ENCODE measurements at places on chromosomes 12 and 14.
A peak's percentile ranks its signal among the peaks of the same experiment; 100 is the strongest.

GRCh38 chr14:51203881-51204280, 36.2 kb upstream of the TMX1 start:
- DNase-seq, result no peak

- no peak for DNase-seq
Observed at GRCh38 chr12:120479458-120479857, 9.9 kb upstream of the SRSF9 start.

GRCh38 chr14:20601522-20601921, 10.3 kb upstream of the RNASE12 start:
- DNase-seq, result no peak

GRCh38 chr12:124730455-124730932, 133.2 kb downstream of the SCARB1 start:
- no peak for DNase-seq

GRCh38 chr14:21145437-21145836, 10.4 kb downstream of the OR5AU1 start:
- no peak for DNase-seq

DNA sequence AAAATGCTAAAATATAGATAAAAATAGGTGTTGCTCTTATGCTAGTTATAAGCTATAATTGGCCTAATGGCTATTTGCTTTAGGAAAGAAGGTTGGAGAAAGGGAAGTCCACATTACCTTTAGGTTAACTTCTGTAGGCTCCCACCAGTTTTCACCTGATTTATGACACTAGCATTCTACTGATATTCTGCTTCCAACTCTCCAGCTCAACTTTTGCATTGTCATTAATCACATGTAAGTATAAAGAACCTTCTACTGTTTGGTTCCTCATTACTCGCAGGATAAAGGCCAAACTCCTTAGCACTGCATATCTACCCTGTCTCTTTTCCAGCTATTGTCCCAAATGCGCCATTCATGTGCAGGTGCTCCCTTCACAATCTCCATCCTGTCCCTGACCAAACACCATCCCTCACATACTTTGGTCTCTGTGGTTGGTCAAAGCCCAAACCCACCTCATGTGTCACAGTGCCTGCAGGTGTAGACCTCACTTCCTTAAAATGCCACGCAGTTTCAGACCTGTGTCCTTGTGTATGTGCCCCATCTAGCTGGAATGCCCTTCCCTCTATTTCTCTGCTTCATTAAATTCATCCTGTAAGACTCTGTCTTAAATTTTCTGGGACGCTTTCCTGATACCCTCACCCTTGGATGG, 3.3 kb downstream of the DDHD1 start:
- DNase-seq, result no peak

DNA sequence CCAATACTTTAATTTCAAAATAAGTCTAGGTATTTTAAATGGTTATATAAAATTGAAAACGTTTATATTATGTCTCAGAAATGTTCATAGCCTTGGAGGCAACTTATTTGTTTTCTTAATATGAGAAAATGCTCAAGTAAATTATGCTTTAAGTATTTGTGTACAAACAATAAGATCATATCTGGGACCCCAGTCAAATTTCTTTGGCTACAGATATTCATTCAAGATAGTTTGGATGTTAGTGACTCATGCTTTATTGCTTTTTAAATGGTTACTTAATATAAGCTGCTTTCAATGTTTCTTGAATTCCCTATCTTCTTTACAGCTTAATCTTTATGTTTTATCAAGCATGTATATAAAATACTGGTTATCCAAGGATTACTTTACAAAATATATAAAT, 291.3 kb downstream of the KCNC2 start:
- no peak for DNase-seq

- DNase-seq, result peak; percentile 54
Observed at GRCh38 chr12:6869049-6870021, 2.0 kb downstream of the TPI1 start.

GRCh38 chr12:100737168-100737567, 57.4 kb upstream of the ANO4 start:
- DNase-seq, result no peak

DNA sequence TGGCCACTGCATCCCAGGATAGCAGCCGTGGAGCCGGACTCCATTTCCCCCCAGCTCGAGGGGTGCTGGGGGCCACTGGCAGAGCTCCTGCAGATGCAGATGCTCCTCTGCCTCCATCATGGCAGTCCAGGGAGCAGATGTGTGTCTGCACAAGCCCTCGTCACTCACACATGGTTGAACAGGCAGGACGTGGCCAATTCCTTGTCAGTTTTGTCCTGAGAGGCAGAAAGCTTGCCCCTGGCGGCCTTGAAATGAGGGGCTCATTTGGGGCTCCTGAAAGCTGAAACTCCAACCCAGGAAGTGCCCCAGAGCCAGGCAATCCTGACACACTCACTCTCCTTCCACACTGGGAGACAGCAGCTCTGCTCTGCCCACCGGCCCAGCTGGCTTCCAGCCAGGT, 100.9 kb upstream of the C14orf180 start:
- DNase-seq, result no peak

- DNase-seq, result no peak
Observed at GRCh38 chr14:74720526-74720925, 7.6 kb downstream of the FCF1 start.

DNA sequence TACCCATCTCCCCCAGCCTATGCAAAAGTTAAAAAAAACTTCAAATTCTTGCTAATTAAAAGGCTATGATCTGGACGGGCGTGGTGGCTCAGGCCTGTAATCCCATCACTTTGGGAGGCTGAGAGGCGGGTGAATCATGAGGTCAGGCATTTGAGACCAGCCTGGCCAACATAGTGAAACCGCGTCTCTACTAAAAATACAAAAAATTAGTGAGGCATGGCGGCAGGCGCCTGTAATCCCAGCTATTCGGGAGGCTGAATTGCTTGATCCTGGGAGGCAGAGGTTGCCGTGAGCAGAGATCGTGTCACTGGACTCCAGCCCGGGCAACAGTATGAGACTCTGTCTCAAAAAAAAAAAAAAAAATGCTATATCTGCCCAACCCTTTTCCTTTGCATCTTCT, 925.4 kb downstream of the GALC start:
- no peak for DNase-seq

DNA sequence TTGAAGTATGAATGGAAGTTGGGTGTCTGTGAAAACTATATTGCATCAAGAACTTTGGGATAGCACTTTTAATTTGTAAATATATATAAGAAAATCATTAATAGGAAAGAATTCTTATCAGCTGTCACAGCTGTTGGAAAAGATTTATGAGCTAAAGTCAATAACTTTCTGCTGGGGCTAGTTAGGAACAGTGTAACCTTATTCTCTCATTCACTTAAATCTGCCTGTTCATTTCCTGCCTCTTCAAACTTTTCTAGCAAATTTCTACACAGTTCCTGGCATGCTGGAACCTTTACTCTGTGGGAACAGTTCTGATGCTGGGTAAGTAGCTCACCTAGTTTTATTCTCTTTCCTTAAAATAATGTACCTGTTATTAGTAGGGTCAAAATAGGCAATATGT, 109.9 kb downstream of the SCN8A start:
- no peak for DNase-seq

- no peak for DNase-seq
Observed at GRCh38 chr12:51051787-51052186, 3.7 kb downstream of the LETMD1 start.

DNA sequence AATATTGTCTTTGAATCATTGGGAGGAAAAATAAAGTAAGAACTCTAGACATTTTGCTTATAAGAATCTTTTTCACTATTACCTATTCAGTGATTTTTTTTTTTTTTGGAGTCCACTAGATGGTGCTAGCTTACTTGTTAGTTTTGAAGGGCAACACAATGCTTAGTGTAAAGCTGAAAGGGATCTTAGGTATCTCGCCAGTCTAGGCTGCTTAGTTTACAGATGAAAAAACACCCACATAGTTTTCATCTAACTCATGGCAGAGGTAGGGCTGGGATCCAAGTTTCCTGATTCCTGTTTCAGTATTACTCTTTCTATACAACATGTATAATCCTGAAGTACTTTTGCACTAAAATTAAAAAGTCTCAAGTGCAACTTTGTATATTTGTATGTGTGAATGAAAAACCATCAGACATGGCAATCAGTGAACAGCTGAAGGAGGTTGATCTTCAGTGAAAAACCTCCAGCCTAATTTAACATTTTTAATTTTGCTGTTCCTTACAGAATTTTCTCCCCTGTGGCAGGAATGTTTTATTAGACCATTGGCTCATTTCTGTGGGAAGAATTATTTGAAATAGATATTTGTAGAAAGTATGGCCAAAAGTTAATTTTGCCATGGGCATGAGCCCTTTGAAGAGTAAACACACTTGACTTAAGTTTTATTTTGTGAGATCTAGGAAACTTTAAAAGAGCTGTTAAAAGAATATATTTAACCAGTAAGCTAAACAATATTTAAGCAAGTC, 40.7 kb downstream of the LRRIQ1 start:
- no peak for DNase-seq

DNA sequence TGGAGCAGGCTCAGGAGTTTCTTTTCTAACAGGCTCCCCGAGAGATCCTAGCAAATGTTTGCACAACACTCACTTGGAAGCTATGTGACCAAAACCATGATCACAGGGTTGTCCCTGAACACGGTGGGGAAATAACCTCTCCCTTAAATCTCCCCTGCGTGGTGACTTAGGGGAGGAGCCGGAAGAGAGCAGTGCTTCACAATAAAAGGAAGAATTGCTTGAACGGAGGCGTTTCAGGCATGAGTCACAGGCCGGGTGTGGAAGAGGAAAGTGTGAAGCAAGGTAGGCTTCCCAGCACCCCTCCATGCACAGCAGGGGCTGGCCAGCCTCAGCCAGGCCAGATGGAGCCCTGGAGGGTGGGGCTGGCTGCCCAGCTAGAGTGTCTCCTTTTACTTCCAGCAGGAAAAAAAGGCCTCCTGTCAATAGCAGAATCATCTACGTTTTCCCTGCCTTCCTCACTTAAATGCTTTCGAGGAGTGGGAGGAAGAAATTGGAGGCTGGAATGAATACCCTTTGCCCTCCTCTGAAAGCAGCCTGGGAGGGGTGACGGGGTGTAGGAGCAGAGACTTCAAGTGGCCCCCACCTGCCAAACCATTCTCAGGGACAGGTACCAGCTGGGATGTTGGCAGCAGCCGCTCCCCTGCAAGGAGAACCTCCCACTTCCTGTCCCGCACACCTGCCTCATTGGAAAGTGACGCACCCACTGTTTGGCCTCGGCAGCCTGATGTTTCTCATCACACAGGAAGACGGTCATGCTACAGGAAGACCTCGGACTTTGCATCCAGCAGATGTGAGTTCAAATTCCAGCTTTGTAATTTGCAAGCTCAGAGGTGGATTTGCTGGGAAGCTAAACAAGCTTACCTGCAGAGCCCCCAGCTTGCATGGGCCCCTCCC, 30.1 kb upstream of the PPP2R5C start:
- no peak for DNase-seq

GRCh38 chr12:80291108-80291754, 152.8 kb upstream of the PTPRQ start:
- no peak for DNase-seq

- no peak for DNase-seq
Observed at GRCh38 chr14:41280745-41281144, 325.9 kb upstream of the LRFN5 start.

DNA sequence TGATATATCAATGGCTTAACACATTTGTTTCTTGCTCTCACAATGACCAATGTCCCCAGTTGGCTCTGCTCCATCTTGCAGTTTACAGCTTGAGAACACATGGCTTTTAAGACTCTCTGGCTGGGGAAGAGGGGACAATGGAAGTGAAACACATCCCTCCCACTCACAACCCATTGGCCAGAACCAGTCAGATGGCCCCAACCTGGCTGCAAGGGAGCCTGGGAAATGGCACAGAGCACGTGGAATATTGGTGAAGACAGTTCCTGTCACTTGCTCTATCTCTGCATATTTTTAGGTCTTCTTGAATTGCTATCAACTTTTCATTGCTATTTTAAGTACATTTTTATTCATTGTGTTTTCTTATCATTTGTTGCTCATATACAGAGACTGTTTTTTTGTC, 345.4 kb downstream of the MED13L start:
- DNase-seq, result no peak

DNA sequence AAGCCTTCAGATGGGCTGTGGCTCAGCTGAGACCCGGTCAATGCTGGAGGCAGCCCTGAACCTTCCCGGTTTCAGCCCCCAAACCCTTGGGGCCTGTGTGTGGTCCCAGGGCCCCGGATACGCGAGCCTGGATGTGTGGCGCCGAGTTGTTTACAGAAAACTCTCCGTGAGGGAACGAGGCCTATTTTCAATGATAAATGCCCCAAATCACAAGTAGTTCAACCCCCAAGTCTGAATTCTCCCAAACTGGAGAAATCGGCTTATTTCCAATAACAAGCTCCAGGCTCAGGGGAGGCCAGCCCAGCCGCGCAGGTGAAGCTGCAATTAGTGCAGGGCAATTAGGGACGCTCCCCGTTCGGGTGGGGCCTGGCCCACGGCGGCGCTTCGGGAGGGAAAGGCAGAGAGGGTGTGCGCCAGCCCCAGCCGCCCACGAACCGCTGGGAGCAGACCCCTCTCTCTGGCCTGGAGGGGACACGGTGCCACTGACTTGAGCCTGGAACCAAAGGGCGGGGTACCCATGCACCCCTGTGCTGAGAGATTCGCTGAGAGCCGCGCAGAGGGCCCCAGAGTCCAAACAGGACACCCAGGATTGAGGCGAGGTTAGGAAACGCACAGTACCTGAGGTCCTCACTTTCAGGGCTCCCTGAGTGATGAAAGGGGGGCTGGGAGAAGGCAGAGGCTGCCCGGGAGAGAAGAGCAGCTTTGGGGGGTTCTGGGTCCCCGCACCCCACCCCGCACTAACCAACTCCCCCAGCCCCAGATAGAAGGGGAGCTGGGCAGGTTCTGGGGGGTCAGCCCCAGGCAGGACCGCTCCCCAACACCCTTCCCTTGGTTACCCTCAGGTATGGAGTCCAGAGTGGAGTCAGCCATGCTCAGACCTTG, 14.2 kb upstream of the ANKRD9 start:
- no peak for DNase-seq

DNA sequence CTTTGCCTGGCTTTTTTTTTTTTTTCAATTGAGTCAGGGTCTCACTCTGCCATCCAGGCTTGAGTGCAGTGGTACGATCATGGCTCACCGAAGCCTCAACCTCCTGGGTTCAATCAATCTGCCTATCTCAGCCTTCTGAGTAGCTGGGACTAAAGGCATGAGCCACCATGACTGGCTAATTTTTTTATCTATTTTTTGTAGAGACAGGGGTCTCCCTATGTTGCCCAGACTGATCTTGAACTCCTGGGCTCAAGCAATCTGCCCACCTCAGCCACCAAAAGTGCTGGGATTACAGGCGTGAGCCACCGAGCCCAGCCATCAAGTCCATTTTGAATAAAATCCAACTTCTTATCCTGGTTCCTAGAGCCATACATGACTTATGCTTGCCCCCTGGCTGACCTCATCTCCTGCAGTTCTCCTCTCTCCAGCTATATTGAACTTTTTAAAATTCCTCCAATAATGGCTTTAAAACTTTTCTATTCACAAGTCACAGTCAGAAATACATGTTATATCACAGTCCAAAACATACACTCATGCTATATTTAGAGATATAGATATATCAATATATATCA, 10.4 kb upstream of the RND1 start:
- no peak for DNase-seq

DNA sequence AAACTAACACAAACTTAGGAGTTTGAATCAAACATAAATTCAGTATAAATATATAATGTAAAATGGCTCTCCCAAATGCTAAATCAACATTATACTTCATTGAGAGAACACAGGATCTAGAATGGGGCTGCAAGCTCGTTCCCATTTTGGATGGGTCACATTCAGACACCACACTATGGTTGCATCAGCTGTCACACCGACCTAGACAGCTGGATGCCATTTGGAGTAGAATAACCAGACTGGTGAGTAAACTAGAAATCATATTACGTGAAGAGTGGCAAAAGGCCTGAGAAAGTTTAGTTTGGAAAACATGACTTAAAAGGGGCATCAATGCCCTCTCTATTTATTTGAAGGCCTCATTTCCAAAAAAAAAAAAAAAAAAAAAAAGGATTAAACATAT, 430.4 kb downstream of the NPAS3 start:
- DNase-seq, result no peak

All from substantia nigra (tissue), 51 donors.